ENCODE measurements at places on chromosomes 1 and 21. TPM values are rescaled to one million over a fixed set of nuclear protein-coding genes. Genes with fewer than 3 reads are reported as not detected.
A peak's percentile ranks its signal among the peaks of the same experiment; 100 is the strongest.

The COA7 gene
- total RNA-seq, result 20.7 TPM

- H3K27me3 ChIP-seq, result no peaks in the 10 kb centered on the region
- H3K36me3 ChIP-seq, result no peaks in the 10 kb centered on the region
- H3K27ac ChIP-seq, result peak overlapping the region; percentile 50
Observed at GRCh38 chr1:87392248-87393192, 63.8 kb downstream of the LMO4 start.

The ADAMTSL4 gene
- total RNA-seq, result 67.9 TPM

DNA sequence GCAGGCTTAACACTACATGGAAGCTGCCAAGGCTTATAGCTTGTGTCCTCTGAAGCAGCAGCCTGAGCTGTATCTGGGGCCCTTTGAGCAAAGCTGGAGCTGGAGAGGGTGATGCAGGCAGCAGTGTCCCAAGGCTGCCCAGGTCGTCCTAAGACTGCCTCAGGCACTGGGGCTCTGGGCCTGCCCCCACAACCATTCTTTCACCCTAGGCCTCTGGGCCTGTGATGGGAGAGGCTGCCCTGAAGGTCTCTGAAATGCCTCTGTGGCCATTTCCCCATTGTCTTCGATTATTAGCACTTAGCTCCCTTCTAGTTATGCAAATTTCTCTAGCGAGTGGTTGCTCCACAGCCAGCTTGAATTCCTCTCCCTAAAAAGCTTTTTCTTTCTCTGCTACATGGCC, 142.0 kb downstream of the LRIG2 start:
- H3K4me3 ChIP-seq, result no peak overlapping the region
- no peak overlapping the region for H3K27ac ChIP-seq
- no peaks in the 10 kb centered on the region for H3K36me3 ChIP-seq
- peaks cover 3% of the 10 kb centered on the region for H3K4me1 ChIP-seq

GRCh38 chr1:113811156-113811887, 954 bp downstream of the RSBN1 start:
- H3K27ac ChIP-seq, result 0 out of 2 replicates have a peak overlapping the region, but pooled peaks have one; percentile 9
- H3K4me1 ChIP-seq, result peaks cover 32% of the 10 kb centered on the region
- no peaks in the 10 kb centered on the region for H3K27me3 ChIP-seq
- no peak for DNase-seq
- peaks cover 5% of the 10 kb centered on the region for H3K36me3 ChIP-seq

The CD1B gene
- not detected for total RNA-seq

GRCh38 chr1:235093013-235093695, 35.5 kb downstream of the TOMM20 start:
- H3K4me1 ChIP-seq, result no peaks in the 10 kb centered on the region
- H3K36me3 ChIP-seq, result no peaks in the 10 kb centered on the region
- H3K27me3 ChIP-seq, result no peaks in the 10 kb centered on the region
- DNase-seq, result peak; percentile 51
- no peak overlapping the region for H3K27ac ChIP-seq

DNA sequence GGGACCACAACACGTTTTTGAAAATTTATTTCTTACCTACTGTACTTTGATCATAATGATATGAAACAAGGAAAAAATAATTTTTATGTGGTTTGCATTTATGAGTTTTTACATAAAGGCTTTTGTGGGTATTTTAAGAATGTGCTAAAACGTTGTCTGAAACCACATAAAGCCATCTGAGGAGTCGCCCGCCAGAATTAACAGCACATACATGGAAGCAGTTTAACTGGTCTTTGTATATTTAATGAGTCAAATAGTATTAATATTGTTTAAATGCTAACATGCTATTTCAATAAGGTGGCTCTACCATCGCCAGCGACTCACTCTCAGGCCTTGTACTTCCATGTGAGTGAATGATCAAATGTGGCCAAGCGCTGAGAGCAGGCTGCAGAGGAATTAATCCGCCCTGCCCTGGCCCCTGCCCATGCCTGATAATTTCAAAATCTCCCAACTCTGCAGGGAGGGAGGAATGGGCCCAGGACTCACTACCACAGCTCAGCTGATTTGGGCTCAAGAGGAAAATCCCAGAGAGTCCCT, 49.6 kb downstream of the SLC66A1 start:
- DNase-seq, result no peak
- no peaks in the 10 kb centered on the region for H3K36me3 ChIP-seq
- no peaks in the 10 kb centered on the region for H3K4me1 ChIP-seq

The UMODL1 gene
- total RNA-seq, result not detected

The POTED gene
- not detected for total RNA-seq

The MYBPH gene
- not detected for total RNA-seq

DNA sequence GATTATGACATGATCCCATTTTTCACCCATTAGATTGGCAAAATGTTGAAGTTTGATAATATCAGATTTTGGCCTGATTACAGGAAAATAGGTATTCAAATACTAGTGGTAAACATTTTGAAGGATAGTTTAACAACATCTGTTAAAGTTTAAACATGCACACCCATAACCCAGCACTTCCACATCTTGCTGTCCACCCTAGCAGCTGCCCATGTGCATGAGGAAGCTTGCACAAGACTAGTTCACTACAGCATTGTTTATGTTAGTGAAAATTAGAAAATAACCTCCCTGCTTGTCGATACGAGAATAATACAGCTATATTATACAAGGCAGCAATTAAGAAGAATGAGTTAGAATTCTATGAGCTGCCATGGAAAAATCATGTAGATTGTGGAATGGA, 127.6 kb downstream of the C1orf21 start:
- no peak for DNase-seq
- no peaks in the 10 kb centered on the region for H3K4me1 ChIP-seq

GRCh38 chr1:156675210-156676113, 1.7 kb downstream of the NES start:
- no peak overlapping the region for H3K27ac ChIP-seq
- no peak for DNase-seq
- peaks cover 9% of the 10 kb centered on the region for H3K4me1 ChIP-seq
- H3K36me3 ChIP-seq, result no peaks in the 10 kb centered on the region
- no peak overlapping the region for H3K4me3 ChIP-seq

DNA sequence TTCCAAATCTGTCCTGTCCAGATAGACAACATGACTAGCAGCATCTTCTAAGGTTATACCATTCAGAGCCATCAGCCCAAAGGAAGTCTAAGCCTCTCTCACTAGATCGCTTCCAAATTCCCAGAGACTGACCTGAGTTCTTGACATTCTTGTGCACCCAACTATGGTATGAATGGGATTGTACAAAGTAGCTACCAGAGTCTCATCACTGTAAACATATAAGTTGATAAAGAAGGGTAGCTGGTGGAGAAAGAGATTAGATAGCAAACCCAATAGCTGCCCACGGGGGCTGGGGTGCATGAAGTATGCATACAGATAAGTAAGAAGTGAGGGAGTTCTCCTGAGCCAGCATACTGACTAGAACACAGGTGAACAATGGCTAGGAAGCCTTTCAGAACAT, 180.0 kb downstream of the PLPP3 start:
- no peak overlapping the region for H3K4me3 ChIP-seq
- DNase-seq, result no peak

GRCh38 chr1:202164271-202165037, 4.1 kb upstream of the PTPN7 start:
- H3K27me3 ChIP-seq, result peaks cover 6% of the 10 kb centered on the region
- H3K4me3 ChIP-seq, result no peak overlapping the region
- H3K36me3 ChIP-seq, result no peaks in the 10 kb centered on the region
- no peak for DNase-seq
- no peaks in the 10 kb centered on the region for H3K4me1 ChIP-seq

- DNase-seq, result no peak
- 0 out of 2 replicates have a peak, but pooled peaks cover 4% of the 10 kb centered on the region for H3K27me3 ChIP-seq
- H3K27ac ChIP-seq, result no peak overlapping the region
- no peaks in the 10 kb centered on the region for H3K4me1 ChIP-seq
- no peaks in the 10 kb centered on the region for H3K36me3 ChIP-seq
- H3K4me3 ChIP-seq, result no peak overlapping the region
Observed at GRCh38 chr1:244789276-244789580, 46.2 kb upstream of the COX20 start.

- H3K36me3 ChIP-seq, result 0 out of 2 replicates have a peak, but pooled peaks cover 10% of the 10 kb centered on the region
- H3K4me1 ChIP-seq, result peaks cover 8% of the 10 kb centered on the region
- no peak overlapping the region for H3K4me3 ChIP-seq
- DNase-seq, result no peak
- H3K27me3 ChIP-seq, result no peaks in the 10 kb centered on the region
Observed at GRCh38 chr1:151759241-151759640, 4.1 kb downstream of the MRPL9 start.

DNA sequence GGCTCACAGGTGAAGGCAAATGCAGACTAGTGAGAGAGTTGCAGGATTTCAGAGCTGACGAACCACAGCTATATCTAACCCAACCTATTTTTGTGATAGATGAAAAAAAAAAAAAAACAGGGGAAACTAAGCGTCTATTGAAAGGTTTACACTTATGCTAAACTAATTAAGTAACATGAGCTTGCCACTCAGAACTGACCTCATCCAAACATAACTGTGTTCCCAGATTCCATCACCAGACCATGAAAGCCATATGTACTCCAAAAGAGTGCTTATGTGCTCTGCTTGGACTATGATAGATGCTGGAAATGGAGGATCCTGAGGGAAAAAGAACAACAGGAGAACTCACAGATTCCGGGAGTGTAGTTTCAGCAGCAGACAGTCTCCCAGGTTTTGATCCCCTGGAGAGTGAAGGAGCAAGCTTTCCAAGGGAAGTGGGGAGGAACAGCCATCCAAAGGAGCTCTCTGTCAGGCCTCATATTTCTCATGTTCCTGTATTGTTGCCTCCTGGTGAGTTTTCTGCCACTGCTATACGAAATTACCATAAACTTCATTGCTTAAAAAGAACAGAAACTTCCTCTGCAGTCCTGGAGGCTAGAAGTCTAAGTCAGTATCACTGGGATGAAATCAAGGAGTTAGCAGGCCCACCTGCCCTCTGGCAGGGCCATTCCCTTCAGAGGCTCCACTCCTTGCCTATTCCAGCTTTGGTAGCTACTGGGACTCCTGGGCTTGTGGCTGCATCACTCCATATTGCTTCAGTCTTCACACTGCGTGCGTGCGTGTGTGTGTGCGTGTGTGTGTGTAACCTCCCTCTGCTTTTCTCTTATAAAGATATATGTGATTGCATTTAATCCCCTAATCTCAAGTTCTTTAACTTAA, 38.1 kb downstream of the NIBAN1 start:
- H3K27ac ChIP-seq, result no peak overlapping the region
- H3K27me3 ChIP-seq, result no peaks in the 10 kb centered on the region
- H3K4me1 ChIP-seq, result peaks cover 6% of the 10 kb centered on the region
- H3K36me3 ChIP-seq, result no peaks in the 10 kb centered on the region
- DNase-seq, result no peak

- H3K36me3 ChIP-seq, result no peaks in the 10 kb centered on the region
- peak overlapping the region; percentile 38 for H3K27ac ChIP-seq
- DNase-seq, result no peak
- peaks cover 14% of the 10 kb centered on the region for H3K4me1 ChIP-seq
Observed at GRCh38 chr1:172343240-172344160, 77.0 kb upstream of the C1orf105 start.

DNA sequence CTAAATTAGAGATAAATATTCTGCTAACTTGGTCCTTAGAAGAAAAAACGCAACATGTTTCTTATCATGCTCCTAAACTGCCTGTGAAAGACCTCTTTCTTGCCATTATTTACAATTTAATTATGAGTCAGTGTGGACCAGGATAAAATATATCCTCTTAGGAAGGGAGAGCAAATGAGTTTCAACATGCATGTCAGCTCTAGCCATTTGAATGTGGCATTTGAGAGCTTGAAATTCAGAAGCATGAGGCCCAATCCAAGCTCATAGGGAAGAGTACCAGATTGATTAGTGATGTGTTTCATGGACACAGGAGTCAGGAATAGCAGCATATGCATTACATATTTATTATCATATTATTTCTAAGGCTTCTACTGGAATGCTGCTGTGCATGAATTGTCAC, 39.3 kb downstream of the TBX15 start:
- no peak overlapping the region for H3K4me3 ChIP-seq
- no peak overlapping the region for H3K27ac ChIP-seq
- H3K4me1 ChIP-seq, result no peaks in the 10 kb centered on the region
- DNase-seq, result no peak
- no peaks in the 10 kb centered on the region for H3K36me3 ChIP-seq

DNA sequence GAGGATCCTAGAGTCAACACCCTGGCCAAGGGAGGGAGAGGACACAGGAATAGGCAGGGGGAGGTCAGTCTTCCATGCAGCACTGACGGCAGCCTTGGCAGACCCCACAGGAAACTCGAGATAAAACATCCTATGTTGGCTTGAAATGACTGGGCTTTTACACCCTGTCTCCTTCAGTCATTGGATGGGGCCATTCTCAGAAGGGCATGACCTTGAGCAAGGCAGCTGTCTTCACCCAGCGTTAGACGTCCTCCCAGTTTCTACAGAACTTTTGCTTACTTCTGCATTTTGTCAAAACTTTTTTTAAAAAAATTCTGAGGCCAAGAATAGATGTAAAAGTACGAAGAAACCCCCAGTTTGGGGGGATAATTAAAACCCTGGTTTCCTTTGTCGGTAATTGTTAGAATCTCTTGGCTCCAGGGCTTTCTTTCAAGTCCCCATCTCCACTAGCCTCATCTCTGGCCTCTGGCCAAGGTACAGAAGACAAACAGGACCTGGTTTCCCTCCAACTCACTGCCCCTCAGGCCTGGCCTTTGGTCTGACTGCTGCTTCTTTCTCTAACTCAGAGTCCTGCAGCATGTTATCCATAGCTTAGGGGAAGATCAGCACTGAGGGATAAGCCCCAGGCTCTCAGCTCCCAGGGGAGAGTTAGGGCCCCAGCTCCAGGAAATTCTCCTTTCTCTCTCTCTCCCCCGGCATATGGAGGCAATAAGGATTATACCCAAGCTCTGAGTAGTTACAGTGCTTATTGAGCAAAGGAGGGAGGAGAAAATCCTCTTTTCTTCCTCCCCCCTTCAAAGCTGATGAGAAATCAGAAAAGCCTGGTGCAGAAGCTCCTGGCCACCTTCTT, 51.6 kb upstream of the KCND3 start:
- no peak overlapping the region for H3K4me3 ChIP-seq
- no peak overlapping the region for H3K27ac ChIP-seq
- no peaks in the 10 kb centered on the region for H3K4me1 ChIP-seq
- H3K27me3 ChIP-seq, result peaks cover 72% of the 10 kb centered on the region

The WNT3A gene
- total RNA-seq, result 0.53 TPM

DNA sequence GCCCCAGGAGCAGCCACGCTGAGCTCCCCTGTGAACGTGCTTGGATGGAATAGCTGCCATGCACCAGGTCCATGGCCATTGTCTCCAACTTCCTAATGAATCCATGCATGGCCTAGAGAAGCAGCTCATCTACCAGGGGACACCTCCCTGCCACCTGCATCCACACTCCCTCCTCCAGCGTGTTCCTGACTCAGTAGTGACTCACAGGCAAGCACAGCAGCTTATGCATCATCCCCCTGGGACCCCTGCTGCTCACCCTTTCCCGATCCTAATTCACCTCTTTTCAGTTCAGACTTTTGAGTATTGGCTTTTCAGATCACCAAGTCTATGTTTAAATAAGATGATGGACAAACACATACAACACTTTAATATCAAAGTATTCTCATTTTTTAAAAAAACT, 39.9 kb upstream of the TADA1 start:
- H3K27ac ChIP-seq, result no peak overlapping the region
- H3K27me3 ChIP-seq, result no peaks in the 10 kb centered on the region
- H3K4me3 ChIP-seq, result no peak overlapping the region

- H3K27ac ChIP-seq, result no peak overlapping the region
- no peaks in the 10 kb centered on the region for H3K4me1 ChIP-seq
- H3K4me3 ChIP-seq, result no peak overlapping the region
Observed at GRCh38 chr1:7652515-7653098, 118.5 kb upstream of the VAMP3 start.
